ENCODE measurements at places on chromosomes 6 and 20.
A peak's percentile ranks its signal among the peaks of the same experiment; 100 is the strongest.

- DNase-seq, result no peak
Observed at GRCh38 chr6:109977791-109978173, 329 bp upstream of the GPR6 start.

DNA sequence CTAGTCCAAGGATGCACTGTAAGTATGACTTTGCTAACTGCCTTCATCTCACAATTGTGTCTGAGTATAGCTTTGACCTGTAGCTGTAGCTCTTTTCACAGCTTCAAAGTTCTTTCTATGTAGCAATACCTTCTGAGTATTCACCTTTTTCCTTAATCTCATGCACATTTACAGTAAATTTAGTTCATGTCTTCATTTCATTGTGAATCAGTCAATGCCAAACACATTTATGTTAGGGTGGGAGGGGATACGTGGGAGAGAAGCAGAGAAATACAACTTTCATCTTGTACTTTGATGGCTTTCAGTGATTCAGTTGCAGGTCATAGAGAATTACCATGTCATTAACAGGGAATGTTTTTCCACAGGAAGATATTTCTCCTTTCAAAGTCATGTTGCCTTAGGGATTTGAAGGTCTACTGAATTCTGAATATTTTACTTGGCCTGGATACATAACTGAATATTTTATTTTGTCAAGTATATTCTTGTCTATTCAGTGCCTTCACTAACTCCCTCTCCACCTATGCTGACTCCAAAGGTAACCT lies 119.2 kb downstream of the TINAG start:
- DNase-seq, result no peak

GRCh38 chr20:23119456-23120216 lies 33.5 kb upstream of the CD93 start:
- DNase-seq, result no peak

- peak; percentile 70 for DNase-seq
Observed at GRCh38 chr6:44000164-44000842, 126.9 kb downstream of the MRPL14 start.

DNA sequence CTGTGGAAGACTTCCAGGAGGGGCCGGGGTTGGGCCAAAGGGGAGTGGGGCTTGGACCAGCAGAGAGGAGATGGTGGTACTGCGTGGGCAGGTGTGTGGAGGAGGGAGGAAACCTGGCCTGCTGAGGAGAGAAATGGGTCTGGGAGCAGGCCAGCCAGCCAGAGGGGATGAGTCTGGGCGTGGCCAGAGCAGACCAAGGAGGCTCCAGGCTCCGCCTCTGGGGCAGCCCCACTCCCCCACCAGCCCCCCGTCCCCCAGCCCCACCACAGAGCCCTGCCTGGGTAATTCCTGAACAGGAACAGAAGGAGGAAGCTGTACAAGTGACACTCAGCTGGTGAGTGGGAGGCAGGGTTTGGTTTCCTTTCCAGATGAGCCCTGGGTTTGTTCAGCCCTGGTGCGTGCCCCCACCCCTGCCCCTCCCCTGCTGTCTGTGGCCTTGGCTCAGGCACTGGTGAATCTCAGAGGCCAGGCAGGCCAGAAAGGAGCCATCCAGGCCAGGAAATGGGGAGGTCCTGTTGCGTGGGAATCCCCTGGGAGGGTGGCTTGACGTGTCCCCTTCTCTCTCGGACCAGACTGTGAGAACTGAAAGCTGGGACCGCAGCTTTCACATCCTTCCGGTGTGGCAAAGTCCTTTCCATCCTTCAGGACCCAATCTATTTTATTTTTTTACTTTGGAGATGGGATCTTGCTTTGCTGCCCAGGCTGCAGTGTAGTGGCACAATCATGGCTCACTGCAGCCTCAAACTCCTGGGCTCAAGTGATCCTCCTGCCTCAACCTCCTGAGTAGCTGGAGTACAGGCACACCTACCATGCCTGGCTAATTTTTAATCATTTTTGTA lies 9.4 kb upstream of the SRC start:
- DNase-seq, result peak; percentile 87

DNA sequence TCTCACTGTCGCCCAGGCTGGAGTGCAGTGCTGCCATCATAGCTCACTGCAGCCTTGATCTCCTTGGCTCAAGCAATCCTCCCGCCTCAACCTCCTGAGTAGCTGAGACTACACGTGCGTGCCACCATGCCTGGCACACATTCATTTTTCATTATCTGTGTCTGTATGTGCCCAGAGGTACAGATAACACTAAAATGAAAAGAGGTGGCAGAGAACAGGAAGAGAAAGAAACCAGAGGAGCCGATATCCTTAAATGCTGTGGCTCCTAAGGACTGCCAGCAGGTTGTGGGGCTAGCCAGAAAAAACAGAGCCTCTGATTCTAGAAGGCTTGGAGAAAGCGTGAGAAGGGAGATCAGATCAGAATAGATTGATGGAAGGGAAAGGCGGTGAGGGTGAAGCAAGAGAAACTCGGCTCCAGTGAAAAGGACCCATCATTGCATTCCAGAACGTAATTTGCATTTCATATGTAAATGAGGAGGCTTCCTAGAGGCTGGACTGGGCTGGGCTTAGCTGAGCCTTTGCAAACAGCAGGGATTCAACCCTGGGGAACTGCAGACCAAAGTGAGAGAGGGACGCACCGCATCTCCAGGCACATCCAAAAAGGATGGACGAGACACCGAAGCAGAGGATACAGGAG lies 64.2 kb downstream of the GCNT2 start:
- no peak for DNase-seq

GRCh38 chr20:4835244-4836177 lies 113.8 kb downstream of the PRND start:
- no peak for DNase-seq

GRCh38 chr6:127162836-127163235 lies 44.4 kb downstream of the RSPO3 start:
- DNase-seq, result no peak

DNA sequence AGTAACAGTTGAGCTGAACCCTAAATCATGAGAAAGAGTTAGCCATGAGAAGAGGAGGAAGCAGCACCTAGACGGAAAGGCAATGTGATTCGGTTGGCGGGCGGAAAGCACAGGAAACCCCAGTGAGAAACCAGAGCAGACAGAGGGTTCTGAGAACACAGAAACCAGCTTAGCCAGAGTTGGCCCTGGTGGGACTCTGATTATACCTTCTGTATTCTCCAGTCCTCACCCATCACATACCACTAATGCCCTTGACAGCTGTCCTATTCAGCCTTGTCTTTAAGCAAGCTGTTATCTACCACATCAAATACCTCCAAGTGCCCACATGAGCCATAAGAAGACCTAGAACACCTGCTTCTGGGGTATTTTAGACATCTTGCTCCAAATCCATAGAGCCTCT lies 58.9 kb upstream of the LRRC1 start:
- DNase-seq, result no peak

GRCh38 chr6:28209753-28210535 lies 15.1 kb upstream of the ZSCAN9 start:
- DNase-seq, result no peak
